ENCODE measurements at places on chromosomes 4 and X.

DNA sequence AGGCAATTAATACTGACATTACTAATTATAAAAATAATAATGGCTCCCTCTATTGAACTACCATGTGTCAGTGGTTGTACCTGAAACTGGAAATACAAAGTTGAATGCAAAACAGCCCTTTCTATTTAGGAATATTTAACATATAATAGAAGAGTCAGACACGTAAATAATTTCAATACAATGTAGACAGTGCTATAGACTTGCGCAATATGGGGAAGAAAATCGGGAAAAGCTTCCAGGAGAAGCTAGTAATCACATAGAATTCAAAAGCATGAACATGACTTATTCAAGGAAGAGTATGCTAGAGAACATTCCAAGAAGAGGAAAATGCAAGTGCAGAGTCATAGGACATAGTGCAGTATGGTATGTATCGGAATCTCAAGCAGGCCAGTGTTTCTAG, 408.9 kb upstream of the FTHL17 start:
- DNase-seq, result no peak

DNA sequence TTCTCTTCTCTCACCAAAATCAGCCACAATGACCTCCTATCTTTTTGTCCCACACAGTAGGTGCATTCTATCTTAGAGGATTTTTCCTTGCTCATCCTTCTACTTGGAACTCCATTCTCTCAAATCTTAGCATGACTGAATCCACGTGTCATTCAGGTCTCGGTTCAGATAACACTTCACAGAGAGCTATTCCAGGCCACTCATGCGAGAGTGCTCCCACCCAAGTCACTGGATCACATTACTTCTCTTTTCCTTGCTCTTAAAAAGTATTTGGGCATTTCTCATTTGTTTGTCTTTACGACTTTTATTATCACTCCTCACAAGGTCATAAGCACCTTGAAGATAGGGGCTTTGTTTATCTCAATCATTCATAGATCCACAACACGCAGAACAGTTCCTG, 647.5 kb upstream of the TENM3 start:
- DNase-seq, result no peak

DNA sequence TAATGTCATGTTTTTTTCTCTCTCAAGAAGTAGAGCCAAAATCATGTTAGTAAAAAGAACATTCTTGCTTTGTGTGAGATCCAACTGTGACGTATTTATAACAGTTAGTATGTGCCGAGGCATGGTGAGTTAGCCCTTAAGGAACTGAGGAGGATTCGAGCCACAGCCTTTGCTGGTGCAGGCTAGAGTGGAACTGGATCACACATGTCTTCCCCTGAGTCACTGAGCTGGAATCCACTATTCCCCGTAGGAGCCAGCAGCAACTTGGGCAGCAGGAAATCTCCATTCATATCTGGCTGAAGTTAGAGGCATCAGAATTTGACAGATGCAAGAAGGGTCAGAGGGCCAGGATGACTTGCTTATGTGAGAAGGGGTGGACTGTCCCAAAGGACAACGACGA, 144.6 kb upstream of the KIT start:
- no peak for DNase-seq

DNA sequence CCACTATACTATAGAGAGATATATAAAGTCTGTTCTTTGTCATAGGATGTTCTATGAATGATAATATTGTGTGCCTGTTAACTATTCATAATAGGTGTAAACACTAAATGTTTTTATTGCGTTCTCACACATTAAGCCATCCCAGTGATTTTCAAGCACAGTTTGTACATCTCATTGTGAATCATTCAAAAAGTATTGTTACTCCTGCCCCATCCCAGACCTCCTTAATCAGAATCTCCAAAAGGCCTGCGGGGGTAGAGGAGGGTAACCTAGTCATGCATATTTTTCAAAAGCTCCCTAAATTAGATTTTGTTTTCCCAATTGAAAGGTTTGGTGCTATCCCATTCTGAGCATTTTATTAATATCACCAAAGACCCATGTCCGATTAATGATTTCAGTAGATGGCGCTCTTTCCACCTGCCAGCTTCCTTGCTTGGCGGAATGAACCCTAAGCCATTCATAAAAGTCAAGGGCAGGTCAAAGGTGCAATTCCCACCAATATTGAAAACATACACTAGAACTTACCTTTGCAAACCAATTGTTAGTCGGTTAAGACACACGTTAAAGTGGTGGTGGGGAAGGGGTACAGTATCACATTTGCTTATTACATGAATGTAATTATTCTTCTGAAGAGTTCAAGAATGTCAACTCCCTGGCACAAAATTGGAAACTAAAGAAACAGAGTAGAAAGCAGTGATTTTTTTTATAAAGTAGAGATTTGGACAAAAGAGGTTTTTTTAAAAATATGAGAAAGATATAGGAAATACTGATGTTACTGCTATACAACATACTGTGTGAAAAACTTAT, 5.8 kb upstream of the TET2 start:
- peak; percentile 34 for DNase-seq

GRCh38 chr4:88291003-88291402, 6.6 kb upstream of the PPM1K start:
- no peak for DNase-seq

DNA sequence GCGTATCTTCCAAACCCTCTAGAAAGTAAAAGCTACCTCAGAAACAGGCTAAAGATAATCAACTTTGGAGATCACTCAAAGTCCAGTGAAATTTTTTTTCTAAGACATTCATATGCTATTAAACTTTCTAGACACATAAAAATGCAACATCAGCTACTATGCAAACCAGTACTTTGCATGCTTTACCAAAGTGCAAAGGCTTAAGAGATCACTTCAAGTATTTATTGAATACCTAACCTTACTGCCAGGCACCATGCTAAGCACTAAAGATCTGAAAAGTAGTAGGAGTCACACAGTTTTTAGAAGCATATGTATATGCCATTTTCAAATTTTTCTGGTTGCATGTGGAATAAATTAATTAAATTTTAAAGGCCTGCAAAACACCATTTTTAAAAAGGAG, 115.8 kb downstream of the THOC2 start:
- DNase-seq, result no peak
